ENCODE measurements at places on chromosomes 3 and 15.

DNA sequence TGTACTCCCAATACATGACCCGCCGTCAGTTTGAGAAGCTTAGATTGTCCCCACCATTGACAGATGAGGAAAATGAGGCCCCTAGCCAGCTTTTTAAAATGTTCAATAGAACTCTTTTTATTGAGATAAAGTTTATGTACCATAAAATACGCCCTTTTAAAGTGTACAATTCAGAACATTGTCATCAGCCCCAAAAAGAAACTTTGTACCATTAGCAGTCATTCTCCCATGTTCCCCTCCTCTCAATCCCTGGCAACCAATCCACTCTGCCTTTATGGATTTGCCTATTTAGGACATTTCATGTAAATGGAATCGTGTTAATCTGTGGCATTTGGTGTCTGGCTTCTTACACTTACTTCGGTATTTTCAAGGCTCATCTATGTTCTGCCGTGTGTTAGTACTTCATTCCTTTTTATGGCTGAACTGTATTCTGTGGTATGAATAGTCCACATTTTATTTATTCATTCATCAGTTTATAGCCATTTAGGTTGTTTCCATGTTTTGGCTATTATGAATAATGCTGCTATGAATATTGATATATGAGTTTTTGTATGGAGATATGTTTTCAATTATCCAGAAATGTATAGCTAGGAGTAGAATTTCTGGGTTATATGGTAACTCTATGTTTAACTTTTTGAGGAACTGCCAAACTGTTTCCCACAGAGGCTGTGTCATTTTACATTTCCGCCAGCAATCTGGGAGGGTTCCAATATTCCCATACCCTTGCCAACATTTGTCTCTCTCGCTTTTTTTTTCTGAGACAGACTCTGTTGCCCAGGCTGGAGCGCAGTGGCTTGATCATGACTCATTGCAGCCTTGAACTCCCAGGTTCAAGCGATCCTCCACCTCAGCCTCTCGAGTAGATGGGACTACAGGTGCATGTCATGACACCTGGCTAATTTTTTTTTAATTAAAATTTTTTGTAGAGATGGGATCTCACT, 15.3 kb upstream of the PTPN23 start:
- no peak for DNase-seq

GRCh38 chr15:44804298-44805046, 68.1 kb downstream of the TRIM69 start:
- DNase-seq, result no peak

GRCh38 chr3:158443632-158444031, 127.4 kb upstream of the MLF1 start:
- DNase-seq, result no peak

DNA sequence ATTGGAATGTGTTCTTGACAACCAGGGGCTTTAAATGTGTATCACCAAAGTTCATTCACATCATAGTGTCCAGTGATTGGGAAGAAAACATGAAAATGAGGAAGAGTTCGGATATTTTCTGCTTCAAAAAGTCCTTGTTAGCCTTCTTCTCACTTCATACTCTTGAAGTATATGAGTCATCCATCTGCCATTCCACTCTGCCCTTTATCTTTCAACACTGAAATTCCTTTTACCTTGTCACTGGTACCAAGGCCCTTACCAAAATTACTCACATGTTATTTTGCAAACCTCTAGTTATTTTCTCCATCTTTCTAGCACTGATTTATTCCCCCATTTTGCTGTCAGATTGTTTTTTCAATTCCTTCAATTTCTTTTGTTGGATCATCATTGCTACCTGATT, 32.5 kb downstream of the OR5H15 start:
- no peak for DNase-seq

GRCh38 chr3:140343211-140344081, 334.4 kb upstream of the TRIM42 start:
- no peak for DNase-seq

DNA sequence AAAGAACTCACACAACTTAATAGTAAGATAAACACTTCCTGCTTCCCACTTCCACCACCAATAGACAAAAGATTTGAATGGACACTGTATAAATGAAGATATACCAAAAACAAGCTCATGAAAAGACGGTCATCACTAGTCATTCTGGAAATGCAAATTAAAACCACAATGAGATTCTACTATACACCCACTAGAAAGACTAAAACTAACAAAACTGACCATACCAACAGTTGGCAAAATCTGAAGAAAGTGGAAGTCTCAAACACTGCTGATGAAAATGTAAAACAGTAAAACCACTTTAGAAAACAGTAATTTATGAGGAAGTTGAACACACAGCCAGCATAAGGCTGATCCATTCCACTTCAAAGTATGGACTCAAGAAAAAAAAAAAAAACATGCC, 35.6 kb upstream of the CD96 start:
- DNase-seq, result no peak

DNA sequence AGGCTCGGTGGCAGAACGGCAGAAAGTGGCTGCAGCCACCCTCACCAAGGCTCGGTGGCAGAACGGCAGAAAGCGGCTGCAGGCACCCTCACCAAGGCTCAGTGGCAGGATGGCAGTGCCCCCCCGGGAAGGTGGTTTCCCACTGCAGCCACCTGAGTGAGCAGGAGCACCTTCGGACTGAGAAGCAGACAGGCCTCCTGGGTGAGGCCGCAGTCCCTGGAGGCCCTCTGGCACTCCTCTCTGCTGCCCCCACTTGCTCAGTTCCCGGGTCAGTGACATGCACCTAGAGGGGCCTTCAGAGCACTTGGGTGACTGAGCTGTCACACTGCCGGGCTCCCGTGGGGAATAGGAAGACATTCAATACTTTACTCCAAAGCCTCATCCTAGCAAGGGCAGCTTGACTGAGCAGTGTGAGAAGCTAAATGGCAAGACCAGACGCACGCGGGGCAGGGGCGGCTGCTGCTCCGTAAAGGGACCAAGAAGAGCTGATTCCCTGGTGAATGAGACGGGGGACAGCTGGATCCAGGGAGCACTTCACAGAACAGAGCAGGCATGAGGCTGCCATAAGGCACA, 62.7 kb downstream of the PCSK6 start:
- DNase-seq, result no peak

- DNase-seq, result no peak
Measured at GRCh38 chr3:8996681-8997121, 33.4 kb upstream of the RAD18 start.

DNA sequence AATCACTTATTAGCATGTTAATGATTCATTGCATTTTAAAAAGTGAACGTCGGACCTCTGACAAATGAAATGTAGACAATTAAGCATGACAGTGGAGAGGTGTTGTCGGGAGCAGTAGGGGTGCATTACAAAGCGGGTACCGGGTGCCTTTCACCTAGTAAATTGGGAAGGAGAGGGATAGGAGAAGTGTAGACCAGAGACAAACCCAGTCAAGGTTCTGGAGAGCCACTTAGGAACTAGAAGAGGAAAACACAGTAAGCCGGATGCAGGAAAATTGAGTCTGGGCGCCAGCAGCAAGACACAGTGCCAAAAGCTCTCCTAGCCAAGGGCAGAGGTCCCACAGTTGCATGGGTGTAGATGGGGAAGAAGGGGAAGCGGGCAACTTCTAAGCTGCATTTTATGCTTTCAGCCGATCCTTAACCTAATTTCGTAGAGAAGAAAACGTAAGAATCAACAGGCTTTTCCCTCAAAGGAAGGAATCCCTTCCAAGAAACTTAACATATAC, 3.1 kb upstream of the CERS3 start:
- DNase-seq, result no peak

GRCh38 chr3:105255350-105255749, 111.4 kb upstream of the ALCAM start:
- DNase-seq, result no peak

GRCh38 chr3:187889601-187890404, 144.5 kb upstream of the BCL6 start:
- no peak for DNase-seq
